ENCODE measurements at places on chromosomes 12 and 14.

DNA sequence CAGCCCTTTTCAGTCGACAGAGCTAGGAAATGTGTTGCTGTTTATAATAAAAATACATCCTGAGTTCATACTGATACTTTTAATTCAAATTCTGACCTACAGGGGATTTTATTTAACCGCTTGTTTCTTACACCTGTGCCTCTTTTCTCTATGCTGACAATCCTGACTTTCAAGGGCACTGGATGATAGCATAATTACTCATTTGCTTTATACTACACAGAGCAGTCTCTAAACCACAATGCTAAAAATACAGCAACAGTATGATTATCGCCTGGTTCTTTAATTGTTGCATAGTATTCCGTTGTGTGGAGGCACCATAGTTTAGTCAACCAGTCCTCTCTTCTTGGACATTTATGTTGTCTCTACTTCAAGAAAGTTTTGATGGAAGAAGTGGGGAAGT lies 372.9 kb downstream of the DPF3 start:
- no peak for DNase-seq

GRCh38 chr12:22683131-22683530 lies 58.2 kb downstream of the ETNK1 start:
- DNase-seq, result no peak

DNA sequence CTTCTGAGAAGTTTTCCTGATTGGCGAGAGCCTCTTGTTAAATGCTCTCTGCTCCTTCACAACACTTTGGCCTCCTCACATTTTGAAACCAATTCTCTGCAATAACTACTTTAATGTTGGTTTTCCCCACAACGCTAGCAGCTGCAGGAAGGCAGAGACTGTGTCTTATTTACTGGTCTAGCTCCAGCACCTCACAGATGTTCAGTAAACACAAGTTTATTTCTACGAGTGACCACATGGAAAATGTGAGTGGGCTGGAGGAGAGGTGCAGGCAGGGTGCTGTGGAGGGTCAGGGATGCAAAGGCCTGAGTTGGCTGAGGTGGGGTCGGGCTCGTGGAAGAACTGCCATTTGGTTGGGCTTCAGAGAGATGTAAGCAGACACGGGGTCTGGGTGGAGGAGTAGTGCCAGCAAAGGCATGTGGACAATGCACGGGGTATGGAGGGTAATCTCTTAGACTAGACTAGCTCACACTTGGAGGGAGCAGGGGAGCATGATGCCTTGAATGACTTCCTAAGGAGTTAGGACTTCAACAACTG lies 117.4 kb upstream of the RTL1 start:
- no peak for DNase-seq

DNA sequence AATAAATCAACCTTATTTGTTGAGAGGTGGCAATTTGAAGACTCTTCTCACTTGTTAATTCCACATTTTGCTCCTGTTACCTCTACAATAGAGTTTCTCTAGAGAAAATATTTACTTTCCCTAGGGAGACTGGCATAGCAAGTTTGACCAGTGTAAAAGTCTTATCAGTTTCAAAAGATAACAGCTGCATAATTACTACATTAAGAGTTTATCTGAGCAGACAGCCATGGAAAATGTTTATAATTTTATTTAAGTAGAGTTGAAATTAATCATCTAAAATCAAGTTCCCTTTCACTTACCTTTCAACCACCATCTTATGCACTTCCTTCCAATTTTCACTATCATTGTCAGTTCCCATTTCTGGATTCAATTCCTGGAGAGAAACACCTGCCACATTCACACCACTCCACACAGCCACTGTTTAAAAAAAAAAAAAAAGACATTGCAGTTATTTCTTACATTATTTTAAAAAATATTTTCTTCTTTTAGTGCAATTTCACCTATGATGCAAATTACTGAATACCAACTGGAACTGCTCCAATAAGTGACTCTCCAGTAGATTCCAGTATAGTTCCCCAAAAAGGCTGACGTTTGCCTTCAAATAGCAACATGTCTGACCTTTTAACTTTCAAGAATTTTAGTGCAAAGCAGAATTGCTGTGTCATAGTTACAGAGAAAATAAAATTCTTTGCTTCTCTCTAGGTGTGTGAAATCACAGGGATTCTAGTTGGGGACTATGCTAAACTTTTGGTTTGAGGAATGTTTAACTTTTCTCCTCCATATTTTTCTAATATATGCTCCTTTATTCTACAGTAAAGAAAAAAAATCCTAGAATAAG lies 19.4 kb downstream of the LDHB start:
- no peak for DNase-seq

DNA sequence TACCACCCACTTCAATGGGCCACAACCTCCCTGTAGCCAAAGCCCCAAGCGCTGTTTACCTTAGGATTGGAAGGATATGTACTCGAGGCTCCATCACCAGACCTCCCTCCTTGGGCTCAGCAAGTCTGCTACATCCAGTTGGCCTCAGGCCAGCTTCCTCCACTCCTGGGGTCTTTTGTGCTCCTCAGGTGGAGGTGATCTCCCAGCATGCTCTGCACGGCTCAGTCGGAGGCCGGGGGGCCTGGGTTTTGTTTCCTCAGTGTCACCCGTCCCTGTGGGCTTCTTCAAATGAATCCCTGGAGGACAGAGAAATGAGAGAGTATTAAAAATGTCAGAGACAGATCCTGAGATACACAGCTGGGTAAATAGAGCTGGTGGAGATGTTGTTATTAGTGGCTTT lies 723.1 kb upstream of the TBX3 start:
- DNase-seq, result no peak

DNA sequence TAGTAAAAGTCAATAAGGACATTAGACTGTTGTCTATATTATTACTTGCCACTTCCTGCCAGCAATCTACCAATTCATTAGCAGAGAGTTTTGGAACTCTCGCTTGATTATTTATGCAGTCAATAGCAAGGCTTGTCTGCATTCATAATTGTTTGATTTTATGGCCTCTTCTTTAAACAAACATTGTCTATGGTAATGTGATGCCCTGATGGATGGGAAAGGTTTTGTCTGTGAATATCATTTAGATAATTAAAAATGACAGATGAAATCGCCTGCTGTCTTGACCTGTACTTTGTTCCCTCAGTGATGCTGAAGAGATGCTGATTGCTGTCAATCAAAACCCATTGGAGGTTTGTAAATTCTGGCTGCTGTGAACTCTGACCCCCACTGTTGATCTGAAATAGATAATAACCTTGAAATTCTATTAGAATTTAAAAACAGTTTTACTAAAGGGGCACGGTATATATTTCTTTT lies 455.3 kb downstream of the NPAS3 start:
- no peak for DNase-seq

GRCh38 chr14:90666571-90666970 lies 149.7 kb downstream of the TTC7B start:
- DNase-seq, result no peak

- DNase-seq, result peak; percentile 31
Measured at GRCh38 chr12:57460841-57461275, 1.3 kb downstream of the GLI1 start.

- DNase-seq, result no peak
Measured at GRCh38 chr14:68514608-68515194, 278.2 kb downstream of the ZFP36L1 start.

GRCh38 chr12:53994009-53994263 lies 6.0 kb upstream of the HOXC9 start:
- no peak for DNase-seq

GRCh38 chr12:1481906-1482305 lies 112.5 kb downstream of the FBXL14 start:
- no peak for DNase-seq

- DNase-seq, result no peak
Measured at GRCh38 chr12:71183018-71183417, 25.2 kb upstream of the TSPAN8 start.

GRCh38 chr14:72776701-72777261 lies 117.1 kb downstream of the DPF3 start:
- no peak for DNase-seq

- DNase-seq, result no peak
Measured at GRCh38 chr12:88325076-88325815, 183.1 kb downstream of the TMTC3 start.

DNA sequence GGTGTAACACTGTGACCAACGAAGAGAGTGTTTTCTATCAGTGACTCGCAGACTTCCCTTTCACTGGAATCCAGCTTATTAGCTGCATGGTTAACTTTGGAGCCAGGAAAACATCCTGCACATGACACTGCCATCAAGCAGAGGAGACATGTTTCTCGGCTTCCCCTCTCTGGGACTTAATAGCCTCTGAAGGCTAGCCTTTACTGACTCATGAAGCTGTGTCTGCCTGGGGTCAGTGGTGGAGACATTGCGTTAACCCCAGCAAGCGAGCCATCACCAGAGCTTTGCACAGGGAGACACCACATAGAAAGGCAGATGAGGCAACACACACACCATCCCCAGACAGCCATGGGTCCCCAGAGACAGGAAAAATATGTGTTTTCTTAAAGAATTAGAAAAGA lies 126.9 kb upstream of the PRICKLE1 start:
- no peak for DNase-seq
